ENCODE measurements at places on chromosomes 6 and 20.

- DNase-seq, result no peak
Measured at GRCh38 chr6:155115893-155116570, 120.9 kb downstream of the TIAM2 start.

- DNase-seq, result no peak
Measured at GRCh38 chr20:50991076-50991475, 31.8 kb downstream of the KCNG1 start.

DNA sequence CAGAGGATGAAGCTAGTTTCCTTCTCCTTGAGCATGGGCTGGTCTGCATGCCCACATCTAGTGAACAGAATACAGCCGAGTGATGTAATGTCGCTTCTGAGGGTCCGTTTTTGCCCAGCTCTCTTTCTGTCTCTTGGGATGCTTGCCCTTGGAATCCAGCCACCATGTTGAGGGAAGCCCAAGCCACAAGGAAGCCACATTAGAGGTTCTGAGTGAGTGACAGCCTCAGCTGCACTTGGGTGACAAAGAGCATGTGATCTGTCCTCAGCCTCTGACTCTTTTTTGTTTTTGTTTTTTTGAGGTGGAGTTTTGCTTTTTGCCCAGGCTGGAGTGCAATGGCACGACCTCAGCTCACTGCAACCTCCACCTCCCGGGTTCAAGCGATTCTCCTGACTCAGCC is 100.6 kb upstream of the SALL4 start:
- DNase-seq, result no peak

DNA sequence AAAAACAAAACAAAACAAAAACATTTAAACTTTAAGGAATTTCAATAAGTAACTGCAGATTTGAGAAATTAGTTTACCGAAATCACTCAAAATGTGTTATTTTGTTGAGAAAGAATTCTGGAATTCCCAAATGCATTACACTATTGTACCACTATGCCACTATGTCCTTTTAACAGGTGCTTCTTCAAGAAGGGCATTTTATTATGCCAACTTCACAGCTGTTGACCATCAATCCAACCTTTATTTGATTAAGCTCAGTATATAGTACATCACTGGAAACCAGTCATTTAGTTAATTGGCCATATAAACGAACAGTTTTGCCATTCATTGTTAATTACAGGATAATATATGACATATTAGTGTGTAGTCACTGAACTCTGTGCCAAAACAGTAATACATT is 221.7 kb downstream of the ARHGAP18 start:
- no peak for DNase-seq

DNA sequence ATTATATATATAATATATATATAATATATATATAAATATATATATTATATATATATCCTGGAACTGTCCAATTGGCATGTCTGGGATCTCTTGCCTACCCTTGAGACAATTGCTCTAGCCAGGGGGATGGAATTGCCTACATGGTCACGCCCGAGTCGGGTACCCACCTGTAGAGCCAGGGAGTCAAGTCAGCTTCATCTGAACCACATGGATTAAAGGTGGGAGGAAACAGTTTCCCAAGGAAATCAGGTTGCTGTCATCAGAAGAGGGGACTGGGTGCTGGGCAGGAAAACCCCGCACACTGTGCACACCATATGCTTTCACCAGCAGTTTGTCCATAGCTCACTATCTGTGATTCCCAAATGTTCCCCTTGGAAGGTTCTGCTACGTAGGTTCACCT is 252.5 kb upstream of the NOX3 start:
- no peak for DNase-seq

GRCh38 chr6:124002377-124003081 is 198.9 kb downstream of the NKAIN2 start:
- DNase-seq, result no peak

DNA sequence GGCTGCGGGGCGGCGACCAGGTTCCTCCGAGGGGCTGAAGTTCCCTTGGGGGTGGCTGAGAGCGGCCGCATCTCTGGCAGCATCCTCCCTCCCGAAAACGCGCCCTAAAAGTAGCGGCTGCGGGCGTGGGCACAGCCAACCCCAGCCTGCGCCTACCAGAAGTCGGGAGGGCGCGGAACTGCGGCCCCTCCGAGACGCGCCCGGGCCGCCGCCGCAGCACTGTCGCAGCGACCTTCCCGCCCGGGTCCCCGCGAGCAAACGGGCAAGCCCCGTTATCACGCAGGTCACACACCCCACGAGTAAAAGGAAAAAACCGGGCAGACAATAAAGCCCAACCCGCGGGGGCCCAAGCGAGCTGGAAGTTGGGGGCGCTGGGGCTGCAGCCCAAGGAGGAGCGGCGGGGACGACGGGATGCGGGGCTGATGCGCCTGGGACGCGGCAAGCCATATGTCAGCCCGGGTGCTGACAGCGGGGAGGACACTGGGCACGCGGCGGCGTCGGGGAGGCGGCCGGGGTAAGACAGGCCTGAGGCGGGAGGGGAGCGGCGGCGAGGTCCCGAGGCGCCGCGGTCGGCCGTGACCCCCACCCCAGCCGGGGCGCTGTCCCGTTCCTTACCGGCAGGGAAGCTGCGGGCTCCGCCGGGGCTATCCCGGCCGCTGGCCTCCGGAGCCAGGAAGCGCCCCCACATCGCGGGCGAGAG is 659 bp downstream of the CEP85L start:
- DNase-seq, result peak; percentile 58

DNA sequence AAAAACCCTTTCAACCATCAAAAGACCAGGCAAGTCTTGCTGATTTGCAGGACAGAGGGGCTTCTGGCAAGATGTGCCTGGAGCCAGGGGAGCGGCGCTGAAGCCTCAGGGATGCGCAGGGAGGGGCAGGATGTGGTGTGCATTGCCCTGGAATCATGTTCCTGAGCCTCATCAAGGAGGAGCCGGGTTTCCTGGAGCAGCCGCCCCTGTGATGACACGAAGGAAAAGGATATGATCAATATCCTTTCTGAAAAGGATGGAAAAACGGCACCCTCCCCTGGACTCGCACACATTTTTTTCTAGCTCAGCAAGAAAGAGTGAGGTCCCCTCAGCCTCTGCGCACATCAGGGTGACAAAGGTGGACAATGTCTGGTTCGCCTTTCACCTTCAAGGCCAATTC is 173.1 kb upstream of the SSTR4 start:
- DNase-seq, result no peak

DNA sequence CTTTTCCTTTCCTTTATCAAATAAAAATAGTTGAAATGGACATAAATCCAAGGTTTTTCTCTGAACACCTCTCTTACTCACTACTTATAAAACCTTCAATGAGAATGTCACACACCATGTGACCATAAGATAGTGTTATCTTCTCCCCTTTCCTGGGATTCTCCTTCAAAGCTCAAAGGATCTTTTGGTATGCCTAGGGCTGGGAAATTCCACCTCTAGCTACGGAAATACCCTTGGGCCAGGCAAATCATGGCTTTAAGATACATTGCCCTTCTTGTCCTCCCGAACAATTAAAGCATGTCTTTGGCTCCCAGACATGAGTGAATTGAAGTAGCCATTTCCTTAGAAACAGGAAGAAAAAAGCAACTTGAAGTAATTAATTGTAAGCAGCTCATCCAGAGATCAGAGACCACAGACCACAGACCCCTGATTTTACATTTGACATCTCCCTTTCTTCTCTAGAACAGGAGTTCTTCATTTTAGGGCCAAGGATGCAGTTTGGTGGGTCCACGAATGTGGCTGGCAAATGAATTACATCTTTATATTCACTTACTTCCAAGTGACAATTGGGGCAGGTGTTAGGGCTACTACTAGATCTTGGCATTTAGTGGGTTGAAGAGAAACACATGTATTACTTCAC is 4.1 kb downstream of the PLCB4 start:
- no peak for DNase-seq

- no peak for DNase-seq
Measured at GRCh38 chr6:33118525-33119123, 42.8 kb downstream of the HLA-DPB1 start.

DNA sequence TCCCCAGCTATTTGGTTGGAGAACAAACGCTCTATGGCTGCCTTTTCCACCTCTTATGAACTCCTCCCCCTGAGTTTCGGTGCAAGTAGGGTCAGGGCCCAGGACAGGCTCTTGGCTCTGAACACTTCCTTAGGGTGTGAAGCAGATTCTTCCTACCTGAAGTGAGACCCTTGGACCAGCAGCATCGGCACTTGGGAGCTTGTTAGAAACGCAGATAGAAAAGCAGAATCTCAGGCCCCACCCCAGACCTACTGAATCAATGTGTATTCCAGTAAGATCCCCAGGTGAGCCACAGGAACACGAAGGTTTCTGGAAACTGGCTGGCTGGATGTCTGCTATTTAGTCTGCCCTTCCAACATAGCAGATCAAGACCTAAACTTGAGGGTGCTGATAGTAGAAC is 3.2 kb downstream of the FAM50B start:
- no peak for DNase-seq

DNA sequence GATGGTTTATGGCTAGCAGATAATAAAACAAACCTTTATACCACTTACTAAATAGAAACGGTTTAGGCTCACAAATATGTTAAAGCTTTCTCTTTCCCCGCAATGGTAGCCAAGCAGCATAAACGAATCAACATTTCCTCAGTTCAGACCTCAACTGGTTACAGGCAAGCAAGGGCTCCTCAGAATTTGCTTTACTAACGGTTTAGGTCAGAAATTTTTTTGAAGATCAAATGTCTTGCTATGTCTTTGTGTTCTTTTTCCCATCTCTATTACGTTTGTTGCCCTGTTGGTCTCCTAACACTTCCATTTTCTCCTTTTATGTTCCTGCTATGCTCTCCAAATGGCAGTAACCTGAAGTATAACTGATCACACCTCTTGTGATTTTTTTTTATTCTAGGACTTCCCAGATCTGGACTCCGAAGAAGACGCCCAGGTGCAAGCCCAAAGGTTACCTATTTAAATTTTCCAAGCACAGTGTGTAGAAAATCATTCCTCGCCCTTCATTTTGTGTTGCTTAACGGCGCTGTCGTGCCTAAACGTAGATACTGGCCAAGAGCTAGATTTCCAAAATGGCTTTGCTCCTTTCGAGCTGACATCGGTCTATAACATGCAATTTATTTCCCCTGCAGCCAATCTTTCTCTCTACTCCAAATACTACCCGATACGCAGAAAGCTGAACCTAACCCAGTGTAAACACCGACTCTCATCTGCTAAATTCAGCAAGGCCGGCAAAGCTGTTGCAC is 717 bp upstream of the ASF1A start:
- no peak for DNase-seq

- DNase-seq, result no peak
Measured at GRCh38 chr20:23387118-23387443, 25.1 kb downstream of the GZF1 start.

- no peak for DNase-seq
Measured at GRCh38 chr6:15416932-15417509, 171.2 kb downstream of the JARID2 start.

DNA sequence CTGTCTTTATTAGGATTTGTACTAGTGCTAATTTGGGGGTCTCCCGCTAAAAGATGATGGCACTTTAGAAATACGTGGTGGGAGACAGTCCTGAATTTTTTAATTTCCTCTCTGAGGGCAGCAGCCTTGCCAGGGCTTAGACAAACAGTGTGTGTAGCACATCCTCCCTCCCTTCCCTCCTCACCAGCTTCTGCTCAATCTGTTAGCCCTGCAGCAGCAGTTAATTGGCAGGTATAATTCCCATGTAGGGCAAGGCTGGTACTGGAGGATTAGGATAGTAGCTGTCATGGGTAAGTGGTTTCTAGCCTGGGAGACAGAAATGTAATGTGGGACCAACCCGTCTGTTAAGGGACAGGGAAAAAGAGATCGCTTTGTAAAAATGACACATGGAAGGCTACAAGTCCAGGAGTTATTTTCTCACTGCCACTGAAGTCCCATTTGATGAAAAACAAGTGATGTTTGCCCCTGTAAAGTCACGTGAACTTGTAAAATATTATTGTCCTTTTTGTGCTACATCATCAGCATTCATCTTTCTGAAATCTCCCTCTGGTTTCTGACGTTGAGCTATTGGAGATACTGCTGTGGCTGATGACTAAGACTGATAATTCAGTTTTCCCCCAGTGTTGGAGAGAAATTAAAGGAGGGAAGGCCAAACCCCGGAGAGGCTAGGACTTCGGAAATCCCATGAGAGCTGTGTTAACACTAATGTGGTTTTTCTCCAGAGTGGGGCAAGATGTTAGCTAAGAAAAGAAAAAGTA is 40.6 kb downstream of the CTNNBL1 start:
- DNase-seq, result no peak

DNA sequence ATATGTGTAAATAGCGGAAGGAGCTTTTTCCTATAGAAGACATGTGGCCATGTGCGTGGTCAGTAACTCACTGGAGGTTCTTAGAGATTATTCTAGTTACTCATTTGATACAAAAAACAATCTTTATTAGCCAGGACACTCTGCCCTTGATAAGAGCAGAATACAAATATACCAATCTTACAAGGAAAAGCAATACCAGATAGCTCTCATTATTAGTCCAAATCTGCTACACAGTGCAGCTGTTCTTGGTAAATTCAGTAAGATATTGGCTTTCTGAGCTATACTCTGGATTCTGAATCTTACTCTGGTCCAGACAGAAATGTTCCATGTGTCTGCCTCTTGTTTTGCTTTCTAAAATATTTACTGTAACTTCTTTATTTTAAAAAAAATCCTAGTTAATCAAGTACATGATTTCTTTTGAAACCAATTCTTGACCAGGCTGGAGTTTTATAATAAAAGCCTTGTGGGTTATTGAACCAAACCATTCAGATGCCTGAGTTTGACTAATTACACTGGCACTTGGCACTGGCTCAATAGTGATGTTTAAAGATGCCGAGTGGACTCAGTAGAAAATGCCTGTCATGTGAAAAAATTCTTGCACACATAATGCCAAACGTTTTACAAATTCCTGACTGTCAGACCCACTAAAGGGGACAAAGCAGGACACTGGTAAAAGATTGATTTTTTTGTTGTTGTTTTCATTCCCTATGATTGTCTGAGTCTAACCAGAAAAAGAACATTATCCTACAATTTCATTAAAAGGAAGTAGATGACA is 242.8 kb upstream of the TCF21 start:
- no peak for DNase-seq

DNA sequence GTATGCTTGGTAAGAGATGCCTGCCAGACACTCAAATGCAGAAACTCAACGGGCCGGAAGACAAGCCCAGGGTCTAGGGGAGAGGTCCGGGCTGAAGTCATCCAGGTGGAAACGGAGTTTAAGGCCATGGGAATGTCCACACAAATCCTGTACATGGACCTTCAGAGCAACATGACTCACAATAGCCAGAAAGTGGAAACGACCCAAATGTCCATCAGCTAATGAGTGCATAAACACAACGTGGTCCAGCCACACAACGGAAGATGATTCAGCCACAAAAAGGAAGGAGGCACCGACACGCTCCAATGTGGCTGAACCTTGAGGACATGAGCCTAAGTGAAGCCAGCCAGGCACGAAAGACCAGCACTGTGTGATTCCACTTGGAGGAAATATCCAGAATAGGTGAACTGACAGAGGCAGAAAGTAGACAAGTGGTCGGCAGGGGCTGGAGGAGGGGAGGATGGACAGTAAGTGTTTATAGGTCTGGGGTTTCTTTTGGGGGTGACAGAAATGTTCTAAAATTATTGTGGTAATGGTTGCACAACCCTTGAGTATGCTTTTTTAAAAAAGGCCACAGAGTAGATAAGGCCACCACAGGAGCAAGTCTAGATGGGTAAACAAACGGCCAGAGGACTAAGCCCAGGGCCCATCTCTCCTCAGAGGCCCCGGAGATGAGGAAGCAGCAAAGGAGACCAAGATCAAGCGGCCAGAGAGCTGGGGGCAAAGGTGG is 105.6 kb downstream of the PREX1 start:
- no peak for DNase-seq

- no peak for DNase-seq
Measured at GRCh38 chr20:9241232-9241692, 172.4 kb downstream of the PLCB4 start.
